ENCODE measurements at places on chromosomes 4 and X.

- no peak for DNase-seq
These were observed 414.6 kb upstream of the HS3ST1 start for GRCh38 chr4:11843340-11843739.

- no peak for DNase-seq
These were observed 246.5 kb downstream of the PPP1R2C start for GRCh38 chrX:42531441-42531840.

GRCh38 chrX:38803243-38803587 lies 2.0 kb downstream of the MID1IP1 start:
- DNase-seq: no peak

DNA sequence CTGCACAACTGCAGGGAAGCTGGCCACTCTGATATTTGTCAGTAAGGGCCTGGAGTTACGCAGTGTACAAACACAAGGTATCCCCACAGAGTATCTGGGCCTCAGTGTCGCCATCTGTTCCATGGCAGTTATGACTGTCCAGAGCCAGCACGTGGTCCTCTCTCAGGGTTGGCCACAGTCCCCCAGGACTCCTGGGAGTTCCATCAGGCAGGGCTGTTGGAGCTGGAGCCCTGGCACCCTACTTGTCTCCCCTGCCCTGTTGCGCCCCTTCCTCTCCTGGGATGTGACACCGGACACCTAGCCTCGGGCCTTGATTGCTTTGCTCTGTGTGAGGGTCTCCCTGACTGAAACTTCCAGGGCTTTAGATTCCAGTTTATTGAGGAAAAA lies 8.4 kb downstream of the HTRA3 start:
- no peak for DNase-seq

DNA sequence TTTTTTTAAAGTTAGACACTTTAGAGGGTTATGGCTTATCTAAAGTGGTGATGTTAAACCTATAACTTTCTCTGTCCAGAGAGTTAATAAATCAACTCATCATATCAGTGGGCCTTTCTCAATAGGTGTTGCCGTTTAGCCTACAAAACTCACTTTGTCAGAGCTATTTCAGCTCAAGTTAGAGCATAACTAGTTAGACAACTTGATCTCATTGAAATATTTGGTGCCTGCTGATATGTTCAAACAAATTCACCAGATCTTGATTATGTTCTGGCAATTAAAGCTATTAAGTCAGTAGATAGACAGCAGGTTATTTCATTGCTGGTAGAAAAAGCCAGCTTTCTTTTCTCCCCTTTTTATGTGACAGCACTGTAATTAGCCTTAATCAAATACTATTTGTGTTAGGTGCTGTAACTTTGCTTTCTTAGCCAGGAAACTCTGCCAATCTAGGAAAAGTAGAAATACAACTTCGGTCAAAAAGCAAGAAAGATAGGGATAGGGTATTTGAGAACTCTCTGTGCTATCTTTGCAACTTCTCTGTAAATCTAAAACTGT lies 191.8 kb downstream of the MAML3 start:
- peak; percentile 18 for DNase-seq

DNA sequence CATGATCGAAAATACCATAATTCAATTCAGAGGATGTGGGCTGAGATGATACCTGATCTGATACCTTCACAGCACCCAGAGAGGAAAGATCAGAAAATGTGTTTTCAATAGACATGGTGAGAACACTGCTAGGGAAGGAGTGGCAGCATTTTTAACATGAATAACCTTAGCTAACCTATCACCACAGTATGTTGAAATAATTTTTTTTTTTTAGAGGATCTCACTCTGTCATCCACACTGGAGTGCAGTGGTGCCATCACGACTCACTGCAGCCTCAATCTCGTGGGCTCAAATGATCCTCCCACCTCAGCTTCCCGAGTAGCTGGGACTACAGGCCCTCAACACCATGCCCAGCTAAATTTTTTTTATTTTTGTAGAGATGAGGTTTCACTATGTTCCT lies 90.5 kb upstream of the RAPGEF2 start:
- no peak for DNase-seq

GRCh38 chr4:54513204-54513603 lies 144.6 kb upstream of the KIT start:
- DNase-seq: no peak

DNA sequence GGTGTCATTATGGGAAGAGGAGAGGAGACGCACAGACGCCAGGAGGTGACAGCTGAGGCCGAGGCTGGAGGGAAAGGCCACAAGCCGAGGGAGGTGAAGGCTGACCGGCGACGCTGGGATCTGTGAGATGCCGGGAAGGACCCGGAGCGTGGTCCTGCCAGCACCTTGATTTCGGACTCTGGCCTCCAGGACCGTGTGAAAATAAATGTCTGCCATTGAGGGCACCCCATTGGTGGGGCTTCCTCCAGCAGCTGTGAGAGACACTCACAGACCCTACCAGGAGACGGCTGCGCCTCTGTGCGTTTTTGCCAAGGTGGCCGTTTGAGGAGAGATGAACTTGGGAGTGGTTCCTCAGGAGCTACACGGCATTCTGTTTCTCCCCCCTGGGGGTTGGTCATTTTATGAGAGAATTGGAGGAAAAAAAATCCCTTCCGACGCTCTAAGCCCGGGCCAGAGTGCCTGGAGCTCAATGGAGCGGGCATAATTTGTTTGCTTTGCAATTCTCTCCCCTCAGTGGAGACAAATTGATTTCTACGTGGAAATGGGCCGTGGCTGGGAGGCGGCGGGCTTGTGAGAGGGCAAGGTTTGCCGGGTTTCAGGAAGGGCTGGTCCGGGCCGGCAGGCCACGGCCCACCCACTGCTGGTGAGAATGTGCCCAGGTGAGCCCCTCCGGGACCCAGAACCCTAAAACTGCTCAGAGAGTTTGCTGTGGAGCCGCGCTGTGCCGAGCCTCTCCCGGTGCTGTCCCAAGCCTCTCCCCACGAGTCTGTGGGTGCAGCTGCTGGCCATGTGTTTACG lies 53.9 kb downstream of the CPZ start:
- no peak for DNase-seq

DNA sequence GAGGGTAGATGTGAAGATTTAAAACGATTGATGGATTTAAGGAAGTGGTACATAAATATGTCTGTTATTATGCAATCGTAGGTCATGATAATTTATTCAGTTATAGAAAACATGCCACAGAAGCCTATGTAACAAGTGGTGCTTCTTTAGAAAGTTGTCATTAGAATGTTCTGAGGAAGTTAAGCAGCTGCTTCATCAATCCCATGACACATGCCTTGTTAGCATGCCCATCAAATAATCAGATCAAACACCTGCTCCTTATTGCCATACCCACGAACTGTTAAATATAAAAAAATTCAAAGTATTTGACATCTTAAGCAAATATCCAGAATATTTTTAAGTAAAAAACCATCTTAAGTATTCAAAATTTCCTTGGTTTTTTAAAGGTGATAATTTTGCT lies 76.4 kb upstream of the MYOZ2 start:
- DNase-seq: no peak

GRCh38 chrX:50167366-50167765 lies 33.4 kb downstream of the AKAP4 start:
- no peak for DNase-seq

Measured in NCI-H1436 (cell line).